ENCODE measurements at places on chromosomes 1 and 21.

DNA sequence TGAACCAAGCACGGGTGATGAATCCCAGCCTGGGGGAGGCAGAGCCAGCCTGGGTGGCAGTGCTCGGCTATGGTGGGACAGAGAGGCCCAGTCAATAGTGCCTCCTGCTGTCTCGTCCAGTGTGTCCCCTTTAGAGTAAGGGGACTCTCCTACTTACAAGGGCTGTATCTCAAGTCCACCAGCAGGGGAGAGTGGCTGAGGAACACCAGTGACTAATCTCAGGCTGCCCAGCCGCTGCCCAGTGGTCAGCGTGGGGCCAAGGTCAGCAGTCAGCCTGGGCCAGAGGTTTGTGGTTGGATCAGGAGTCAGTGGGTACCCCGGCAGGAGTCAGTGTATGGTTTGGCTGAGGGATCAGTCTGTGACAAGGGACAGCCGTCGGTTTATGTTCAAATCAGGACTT, 109.2 kb upstream of the RUNX3 start:
- DNase-seq: no peak

DNA sequence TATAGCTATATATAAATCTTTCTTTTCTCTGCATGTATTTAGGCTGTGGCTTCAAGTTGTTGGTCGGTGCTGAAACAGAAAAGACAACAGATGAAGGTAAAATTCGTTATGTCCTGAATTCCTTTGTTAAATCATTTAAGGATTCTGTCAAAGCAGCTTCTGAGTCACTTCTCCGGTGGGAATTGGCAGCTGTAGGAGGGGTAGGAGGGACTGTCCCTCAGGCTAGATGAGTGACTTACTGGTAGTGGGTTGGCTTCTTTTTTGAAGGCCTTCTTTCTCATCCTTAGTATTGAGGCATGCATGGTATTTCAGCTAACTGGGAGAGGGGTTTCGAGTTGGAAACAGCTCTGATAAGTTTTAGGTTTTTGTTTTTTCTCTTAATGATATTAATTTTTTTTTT, 22.1 kb upstream of the NEXN start:
- DNase-seq: no peak

DNA sequence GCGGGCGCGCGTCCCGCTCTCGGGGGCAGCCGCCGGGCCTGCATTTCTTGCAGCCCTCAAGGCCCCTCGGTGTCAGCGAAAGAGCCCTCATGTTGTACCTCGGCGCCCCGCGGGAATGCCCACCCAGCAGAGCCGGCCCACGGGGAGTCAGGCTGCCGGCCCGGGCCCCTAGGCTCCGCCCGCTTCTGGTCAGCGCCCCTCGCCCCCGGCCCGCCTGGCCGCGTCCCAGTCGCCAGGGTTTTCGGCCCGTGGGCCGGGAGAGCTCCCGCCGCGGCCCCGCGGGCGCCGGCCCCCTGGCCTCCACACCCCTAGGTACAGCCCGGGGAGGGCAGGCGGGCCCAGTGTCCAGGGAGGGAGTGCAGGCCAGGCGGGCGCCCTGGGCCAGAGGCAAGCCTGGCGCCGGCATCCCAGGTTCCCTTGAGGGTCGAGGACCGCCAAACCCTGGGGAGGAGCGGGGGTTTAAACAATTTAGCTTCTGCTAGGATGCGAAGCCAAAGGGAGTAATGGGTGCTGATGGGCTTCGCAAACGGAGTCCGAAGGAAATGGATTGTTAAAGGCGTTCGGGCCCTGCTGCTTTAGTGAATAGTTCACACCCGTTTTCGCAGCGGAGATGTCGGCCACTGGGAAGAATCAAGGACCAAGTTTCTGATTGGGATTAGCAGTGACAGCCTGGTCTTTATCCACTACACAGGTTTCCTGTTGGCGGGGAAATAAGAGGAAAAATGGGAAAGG, 486 bp upstream of the KCNA3 start:
- DNase-seq: no peak

- no peak for DNase-seq
Measured at GRCh38 chr1:92503043-92503925, 16.6 kb upstream of the GFI1 start.

- DNase-seq: peak; percentile 34
Measured at GRCh38 chr1:151574575-151575529, 34.7 kb downstream of the TUFT1 start.

GRCh38 chr1:52686830-52687229, 11.3 kb downstream of the COA7 start:
- DNase-seq: no peak

DNA sequence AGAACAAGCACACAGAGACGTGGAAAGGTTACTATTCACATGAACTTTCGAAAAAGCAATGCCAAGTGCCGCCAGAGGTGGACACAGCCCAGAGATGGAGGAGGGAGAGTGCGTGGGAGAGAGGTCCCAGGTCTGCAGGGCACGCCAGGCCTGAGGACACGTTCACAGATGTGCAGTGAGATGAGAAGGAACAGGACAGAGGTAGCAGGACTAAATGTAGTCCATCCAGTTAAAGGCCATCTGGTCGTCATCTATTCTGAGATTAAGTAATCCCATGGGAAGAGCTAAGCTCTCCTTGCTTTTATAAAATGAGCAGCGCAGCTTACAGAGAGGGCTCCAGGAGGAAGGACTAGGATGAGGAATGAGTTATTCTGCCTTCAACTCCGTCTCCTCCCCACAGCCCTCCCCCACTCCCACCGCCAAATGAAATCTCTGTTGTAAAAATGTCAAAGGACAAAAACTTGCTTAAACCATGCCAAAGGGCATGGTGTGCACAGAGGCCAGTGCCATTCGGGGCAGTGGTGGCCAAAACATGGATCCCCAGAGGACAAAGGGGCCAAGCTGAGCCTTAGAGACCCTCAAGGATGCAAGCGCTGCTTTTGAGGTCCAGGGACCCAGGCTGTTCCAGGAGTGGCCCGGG, 85.4 kb upstream of the SLC25A33 start:
- no peak for DNase-seq

- DNase-seq: peak; percentile 35
Measured at GRCh38 chr1:48916130-48917069, 139.7 kb upstream of the BEND5 start.

DNA sequence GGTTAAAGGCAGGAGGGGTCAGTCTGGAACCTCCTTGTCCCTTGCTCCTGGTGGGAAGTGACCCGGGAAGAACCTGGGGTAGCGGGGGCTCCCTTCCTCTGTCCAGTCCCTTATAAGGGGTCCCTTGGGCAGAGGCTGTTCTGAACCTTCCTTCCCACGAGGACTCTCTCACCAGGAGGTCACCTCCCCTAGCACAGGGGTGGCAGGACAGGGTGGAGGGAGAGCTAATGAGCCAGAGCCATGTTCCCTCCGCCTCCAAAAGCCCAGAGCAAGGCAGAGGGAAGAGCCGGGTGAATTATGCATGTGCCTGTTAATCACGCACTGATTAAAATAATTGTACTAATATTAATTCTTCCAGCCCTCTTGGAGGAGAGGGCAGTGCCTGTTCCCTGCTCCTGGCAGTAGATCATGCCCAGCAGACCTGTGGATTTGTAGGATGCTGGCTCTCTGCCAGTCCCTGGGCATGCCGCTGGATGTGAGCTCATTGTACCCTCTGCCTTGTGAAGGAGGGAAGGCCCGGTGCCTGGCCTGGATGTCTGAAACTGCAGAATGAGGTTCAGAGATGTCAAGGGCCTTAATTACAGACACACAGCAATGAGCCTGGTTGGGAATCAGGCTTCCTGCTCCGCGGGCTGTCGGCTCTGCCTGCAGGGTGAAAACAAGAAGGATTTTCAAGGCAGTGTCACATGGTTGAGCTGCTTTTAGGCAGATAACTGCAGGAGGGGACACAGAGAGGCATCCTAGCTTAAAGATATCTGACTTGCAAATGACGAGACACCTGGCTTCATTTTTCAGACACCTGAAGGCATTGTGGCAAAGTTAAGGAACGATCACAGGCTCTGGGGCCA, 68.2 kb downstream of the IGSF21 start:
- no peak for DNase-seq

GRCh38 chr1:208132287-208132882, 111.8 kb downstream of the PLXNA2 start:
- no peak for DNase-seq

- no peak for DNase-seq
Measured at GRCh38 chr1:18948913-18949685, 7.4 kb downstream of the IFFO2 start.

DNA sequence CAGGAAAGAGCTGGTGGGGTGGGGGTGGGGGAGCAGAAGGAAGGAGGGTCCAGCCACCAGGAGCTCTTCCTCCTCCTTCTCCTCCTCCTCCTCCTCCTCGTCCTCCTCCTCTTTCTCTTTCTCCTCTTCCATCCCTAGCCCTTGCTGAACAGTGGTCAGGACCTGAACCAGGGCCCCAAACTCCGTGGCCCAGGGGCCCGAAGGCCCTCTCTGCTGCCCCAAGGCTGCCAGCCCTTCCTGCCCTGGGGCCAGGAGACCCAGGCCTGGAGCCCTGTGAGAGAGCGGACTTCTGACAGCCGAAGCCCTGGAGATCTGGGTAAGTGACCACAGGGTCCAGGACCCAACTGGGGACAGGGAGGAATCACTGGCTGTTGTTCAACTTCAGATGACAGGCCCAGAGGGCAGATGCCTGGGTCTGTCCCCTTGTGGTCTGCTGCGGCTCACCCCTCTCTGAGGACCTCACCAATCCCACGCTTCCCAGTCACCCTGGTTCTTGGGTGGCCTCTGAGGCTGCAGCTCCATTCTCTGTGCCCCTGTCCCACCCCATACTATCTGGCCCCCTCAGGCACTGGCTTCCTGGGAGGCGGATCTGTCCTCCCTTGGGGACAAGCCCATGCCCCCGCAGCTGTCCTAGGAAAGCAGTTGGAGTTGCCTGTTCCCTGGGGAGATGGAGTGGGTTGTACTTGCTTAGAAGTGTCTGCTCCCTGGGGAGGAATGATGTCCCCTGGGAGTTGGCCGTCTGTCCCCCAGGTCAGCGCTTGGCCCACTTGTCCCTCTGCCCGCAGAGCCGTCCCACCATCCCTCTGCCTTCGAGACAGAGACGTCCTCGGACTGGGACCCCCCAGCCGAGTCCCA, 51.8 kb downstream of the VWA5B1 start:
- no peak for DNase-seq

DNA sequence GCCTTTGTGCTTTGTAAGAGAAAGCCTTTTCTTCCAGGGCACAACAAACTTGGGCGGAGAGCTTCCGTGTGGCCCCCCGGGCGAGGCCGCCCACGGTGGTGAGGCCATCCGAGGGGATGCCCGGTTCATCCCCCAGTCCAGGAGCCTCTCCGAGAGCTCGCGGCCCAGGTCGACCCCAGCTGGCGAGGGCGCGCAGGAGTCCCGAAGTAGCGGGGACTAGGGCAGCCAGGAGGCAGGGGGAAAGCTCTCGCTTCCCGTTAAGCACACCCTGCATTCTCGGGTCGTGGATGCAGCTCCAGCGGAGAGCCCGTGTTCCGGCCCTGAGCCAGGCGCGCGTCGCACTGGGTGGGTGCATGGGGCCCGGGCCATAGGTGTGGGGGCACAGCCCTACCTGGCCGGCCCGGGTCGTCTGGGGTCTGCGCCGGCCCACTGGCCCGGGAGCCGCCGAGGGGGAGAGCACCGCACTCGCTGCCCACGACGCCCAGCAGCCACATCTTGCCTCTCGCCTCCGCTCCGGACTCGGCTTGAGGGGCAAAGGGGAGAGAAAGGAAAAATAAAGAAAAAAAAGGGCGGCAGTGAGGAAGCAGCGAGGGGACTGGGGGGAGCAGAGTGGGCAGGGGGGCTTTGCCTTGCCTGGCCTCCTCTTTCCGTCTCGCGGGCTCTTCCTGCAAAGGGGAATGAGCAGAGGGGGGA, 1.8 kb downstream of the RNF220 start:
- no peak for DNase-seq

DNA sequence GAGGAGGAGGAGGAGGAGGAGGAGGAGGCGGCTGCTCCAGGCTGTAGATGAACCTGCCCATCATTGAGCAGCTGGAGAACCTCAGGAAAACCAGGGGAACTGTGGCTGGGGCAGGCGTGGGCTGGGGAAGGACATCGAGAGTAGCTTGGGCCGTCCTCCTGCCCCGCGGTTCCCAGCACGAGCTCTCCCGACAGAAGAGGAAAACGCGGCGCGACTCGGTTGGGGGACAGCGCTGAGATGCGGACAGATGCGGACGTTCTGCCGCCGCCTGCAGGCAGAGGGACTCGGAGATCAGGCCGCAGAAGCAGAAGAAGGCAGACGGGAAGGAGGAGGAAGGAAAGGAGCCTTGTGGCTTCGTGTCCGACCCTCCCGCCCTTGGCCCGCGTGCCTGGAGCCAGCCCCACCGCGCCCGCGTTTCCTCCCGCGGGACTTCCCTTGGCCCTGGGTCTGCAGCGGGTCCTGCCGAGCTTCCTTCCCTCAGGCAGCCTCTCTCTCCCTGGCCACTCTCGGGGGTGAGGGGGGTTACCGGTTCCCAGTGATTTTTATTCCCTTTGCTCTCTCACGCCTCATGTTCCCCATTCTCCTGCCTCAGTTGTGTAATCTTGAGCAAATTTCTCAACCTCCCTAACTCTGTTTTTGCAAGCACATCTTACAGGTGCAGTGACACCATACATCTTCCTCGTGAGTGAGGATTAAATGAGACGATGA, 1.7 kb upstream of the TNFRSF9 start:
- no peak for DNase-seq

DNA sequence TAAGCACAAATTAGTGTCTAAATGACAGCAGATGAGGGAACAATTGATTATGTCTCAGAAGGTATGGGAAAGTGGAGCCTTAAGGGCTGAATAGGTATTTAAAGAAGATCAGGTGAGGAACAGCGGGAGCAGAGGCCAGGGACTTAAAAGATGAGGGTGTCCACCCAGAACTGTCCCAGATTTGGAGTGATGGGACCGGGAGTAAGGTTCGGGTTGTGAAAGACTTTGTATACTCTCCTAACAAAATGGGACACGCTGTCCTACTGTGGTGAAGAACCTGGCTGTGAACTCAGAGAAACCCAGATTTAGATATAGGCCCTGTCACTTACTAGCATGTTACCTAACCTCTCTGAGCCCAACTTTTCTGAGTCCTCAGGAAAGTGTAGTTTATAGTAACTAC, 140.6 kb downstream of the C1orf21 start:
- DNase-seq: no peak

DNA sequence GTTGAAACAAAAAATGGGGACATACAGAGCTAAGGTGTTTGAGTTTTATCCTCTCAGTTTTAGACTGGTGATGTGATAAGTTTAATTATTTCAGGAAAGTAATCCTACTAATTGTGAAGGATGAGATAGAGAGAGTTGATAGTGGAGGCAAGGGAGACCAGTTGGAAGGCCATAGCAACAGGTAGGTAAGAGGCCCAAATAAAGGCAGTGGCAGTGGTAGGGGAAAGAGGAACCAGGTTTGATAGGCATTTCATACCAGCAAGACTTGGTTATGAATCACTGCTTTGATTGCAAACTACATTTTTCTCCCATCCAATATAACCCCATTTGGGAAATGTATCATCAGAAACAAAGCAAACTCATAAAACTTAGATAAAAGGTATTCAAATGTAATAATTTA, 63.1 kb upstream of the SH3GLB1 start:
- no peak for DNase-seq

GRCh38 chr1:115977499-115978258, 1.4 kb downstream of the SLC22A15 start:
- peak; percentile 80 for DNase-seq

DNA sequence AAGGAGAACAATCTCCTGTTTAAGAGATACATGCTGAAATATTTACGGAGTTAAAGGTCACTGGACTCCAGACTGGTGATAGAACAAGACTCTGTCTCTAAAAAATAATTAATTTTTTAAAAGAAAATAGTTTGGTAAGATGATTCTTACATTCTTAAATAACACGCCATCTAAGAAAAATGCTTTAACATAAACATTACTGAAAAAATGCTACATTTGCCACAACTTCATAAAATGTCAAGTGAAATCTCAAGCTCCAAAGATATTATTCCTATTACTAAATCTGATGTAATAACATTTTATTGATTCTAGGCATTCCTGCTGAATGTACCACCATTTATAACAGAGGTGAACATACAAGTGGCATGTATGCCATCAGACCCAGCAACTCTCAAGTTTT, 4.1 kb downstream of the ANGPTL3 start:
- no peak for DNase-seq
